Activated CD4-positive, alpha-beta T cell treated with anti-CD3 and anti-CD28 coated beads, Interleukin-2, amount 10 ng/mL, durations not matched to agents 24 days and 14 days (primary cell): ENCODE measurements at places on chromosomes 11 and 22.

GRCh38 chr11:70507466-70508230 is 109.3 kb downstream of the CTTN start:
- H3K36me3 ChIP-seq, result no peaks in the 10 kb centered on the region
- H3K4me1 ChIP-seq, result no peaks in the 10 kb centered on the region
- no peak overlapping the region for H3K4me3 ChIP-seq
- no peaks in the 10 kb centered on the region for H3K27me3 ChIP-seq

DNA sequence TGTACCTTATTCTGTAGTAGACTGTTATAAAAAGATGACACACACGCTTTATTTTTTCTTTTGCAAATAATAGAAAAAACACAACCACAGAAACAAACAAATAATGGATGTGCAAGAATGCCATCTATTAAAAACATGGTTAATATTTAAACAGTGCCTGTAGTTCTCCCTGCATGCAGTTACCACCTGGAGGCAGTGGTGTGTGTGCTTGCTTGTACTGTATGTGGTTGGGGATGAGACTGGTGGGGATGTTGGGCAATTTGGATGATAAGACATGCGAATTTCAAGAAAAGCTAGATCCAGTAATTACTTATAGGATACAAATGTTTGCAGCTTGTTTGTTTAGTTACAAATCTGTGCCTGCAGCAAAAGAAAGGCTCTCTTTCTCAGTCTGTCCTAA is 3.6 kb downstream of the C11orf87 start:
- H3K27me3 ChIP-seq, result peaks cover 30% of the 10 kb centered on the region
- DNase-seq, result no peak

GRCh38 chr11:76230392-76230791 is 24.1 kb upstream of the WNT11 start:
- no peak overlapping the region for H3K4me3 ChIP-seq
- H3K27me3 ChIP-seq, result peaks cover 2% of the 10 kb centered on the region
- DNase-seq, result no peak
- no peaks in the 10 kb centered on the region for H3K36me3 ChIP-seq

- no peak for DNase-seq
- H3K4me1 ChIP-seq, result no peaks in the 10 kb centered on the region
- H3K27ac ChIP-seq, result no peak overlapping the region
- H3K27me3 ChIP-seq, result peaks cover 2% of the 10 kb centered on the region
- no peaks in the 10 kb centered on the region for H3K36me3 ChIP-seq
- H3K4me3 ChIP-seq, result no peak overlapping the region
These were observed 47.4 kb downstream of the IGLL1 start for GRCh38 chr22:23532731-23533130.

GRCh38 chr22:33380789-33381530 is 322.8 kb upstream of the SYN3 start:
- H3K36me3 ChIP-seq, result no peaks in the 10 kb centered on the region
- H3K4me3 ChIP-seq, result no peak overlapping the region
- H3K27ac ChIP-seq, result no peak overlapping the region
- no peak for DNase-seq
- H3K27me3 ChIP-seq, result no peaks in the 10 kb centered on the region
- no peaks in the 10 kb centered on the region for H3K4me1 ChIP-seq
